ENCODE measurements at places on chromosomes 13 and 19.

- DNase-seq = no peak
These were observed 26.8 kb downstream of the AP1M1 start for GRCh38 chr19:16224293-16225045.

DNA sequence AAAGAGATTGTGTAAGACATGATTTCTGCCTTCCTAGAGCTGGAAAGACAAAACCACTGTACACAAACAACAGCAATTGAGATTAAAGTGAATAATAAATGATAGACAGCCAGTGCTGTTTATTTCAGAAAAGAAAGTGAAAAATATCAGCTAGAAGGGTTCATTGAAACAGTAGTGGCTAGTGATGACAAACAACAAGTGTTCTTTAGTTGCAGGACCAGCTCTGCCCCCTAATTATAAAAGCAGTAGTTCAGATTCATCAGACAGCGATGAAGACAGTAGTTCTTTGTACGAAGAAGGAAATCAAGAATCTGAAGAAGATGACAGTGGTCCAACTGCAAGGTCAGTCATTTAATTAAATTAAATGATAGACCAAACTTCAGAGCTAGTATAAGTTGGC is 14.8 kb downstream of the GPALPP1 start:
- DNase-seq = no peak

DNA sequence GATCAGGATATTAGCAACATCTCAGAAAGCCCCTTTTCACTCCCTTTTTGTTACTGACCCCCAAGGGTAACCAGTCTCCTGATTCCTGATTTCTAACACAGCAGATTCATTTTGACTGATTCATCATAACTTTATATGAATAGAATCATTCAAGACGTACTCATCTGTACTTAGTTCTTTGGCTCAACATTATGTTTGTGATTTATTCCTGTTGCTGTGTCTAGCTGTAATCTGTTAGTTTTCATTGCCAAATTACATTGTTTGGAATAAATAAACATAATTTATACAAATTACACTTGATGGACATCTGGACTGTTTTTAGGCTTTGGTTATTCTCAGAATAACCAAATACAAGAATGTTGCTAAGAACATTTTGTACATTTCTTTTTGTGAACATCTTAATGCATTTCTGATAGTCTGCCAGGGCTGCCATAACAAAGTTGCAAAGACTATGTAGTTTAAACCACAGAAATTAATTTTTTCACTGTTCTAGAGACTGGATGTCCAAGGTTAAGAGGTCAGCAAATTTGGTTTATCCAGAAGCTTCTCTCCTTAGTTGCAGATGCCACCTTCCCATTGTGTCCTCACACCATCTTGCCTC is 62.8 kb upstream of the EDNRB start:
- no peak for DNase-seq

- DNase-seq = peak; percentile 43
These were observed 78.3 kb downstream of the CYSLTR2 start for GRCh38 chr13:48731957-48732569.

DNA sequence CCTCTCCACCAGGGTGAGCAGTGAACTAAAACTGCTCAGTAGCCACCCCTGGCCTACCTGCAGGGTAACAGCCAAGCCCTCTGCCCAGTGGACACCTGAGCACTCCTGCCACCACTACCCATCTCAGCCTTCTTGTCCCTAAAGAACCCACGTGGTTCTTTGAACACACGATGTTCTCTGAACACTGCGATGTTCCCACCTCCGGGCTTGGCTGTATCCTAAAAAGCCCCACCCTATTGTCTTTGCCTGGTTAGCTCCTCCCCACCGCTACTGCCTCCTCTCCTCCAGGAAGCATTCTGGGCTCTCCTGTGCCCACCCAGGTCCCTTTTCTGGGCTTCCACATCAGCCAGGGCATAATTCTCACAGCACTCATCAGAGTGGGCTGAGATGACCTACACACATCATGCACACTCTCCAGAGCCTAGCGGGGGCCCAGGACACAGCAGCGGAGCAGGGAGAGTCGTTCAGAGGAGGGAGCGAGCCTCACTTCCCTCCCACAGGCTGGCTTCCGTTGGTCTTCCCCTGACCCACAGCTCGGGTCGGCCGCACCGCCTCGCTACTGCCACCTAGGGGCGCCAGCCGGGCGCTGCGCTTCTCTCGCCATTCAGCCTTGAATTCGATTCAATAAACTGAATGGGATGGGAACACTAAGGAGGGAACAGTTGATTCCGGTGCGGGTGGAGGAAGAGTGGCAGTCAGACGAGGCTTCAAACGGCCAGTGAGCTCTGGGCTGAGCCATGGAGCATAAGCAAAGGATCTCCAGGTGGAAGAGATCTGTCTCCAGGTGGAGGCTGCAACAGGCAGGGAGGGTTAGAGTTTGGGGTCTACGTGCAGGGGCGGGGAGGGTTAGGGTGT is 3.2 kb downstream of the ELAVL1 start:
- DNase-seq = peak; percentile 48

DNA sequence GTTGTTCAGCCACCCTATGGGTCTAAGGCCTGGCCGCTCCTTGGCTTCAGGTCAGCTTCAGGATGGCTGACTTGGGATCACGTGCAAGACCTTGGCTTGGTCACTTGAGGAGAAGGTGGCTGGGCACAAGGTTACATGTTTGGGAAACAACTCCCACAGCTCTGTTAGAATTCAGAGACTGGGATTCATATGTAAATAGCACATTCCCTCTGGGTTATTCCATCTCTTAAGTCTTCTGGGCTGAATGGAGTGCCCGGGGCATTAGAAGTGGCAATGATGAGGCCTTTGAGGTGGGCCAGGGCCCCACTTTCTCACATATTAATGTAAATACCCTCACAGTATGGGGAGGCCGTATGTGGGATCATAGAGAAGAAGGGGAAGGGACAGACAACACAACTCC is 150.9 kb downstream of the EFNB2 start:
- DNase-seq = no peak

DNA sequence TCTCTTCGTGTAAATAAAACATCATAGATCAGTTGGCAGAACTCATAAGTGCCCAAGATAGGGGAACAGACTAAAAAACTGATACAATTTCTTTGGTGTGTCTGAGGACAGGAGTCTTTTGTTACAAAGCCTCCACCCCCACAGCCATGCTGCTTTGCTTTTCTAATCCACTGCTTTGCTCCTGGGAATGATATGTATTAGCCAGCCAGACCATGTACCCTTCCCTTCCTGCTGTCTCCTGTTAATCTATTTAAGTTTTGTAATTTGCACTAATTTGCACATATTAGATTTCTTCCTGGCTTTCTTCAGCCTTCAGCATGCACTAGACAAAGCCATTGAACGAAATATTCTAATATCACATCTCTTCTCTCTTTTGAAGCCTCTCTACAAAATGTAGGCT is 130.5 kb downstream of the MAB21L1 start:
- no peak for DNase-seq

DNA sequence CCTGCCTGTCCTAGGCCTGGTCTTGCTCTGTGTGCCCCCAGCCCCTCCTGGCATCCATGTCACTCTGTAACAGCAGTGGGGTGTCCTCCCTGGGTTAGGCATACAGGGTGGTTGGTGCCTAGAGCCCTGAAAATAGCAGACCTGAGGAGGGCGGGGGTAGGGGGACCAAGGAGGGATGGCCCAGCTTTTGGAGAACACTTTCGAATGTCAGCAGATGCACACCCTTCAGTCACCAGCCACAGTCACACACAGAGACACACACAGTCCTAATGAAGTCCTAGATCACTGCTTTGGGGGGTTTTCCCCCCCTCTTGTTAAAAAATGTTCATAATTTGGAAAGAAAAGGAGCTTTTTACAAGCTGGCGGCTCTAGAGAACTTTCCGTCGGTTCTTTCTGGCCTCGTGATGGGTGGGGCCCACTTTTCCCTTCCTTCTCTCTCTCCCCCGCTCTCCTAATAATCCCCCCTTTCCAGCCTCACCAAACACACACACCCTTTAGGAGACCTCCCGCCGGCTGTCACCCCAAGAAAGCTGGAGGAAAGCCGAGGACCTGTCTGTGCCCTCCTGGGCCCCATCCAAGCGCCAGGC is 47.9 kb downstream of the LYL1 start:
- no peak for DNase-seq

DNA sequence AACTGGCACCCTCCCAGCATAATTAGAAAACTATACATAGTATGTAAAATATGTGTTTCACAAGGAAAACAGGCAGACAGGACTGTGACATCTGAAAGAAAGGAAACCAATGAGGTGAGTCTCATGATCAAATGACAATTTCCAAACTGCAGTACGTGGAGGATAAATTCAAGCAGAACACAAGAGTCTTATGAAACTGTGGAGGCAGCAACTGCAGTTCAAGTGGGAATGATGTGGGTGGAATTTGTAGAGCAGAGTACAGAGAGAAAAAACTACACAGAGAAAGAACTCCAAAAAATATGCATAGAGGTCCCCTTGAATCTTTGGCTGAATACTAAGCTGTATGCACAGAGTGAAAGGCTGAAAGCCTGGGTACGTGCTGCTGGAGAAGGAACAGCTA is 9.7 kb downstream of the SIGLEC6 start:
- no peak for DNase-seq
